ENCODE measurements at places on chromosomes 7 and 10. TPM values are rescaled to one million over a fixed set of nuclear protein-coding genes. Genes with fewer than 3 reads are reported as not detected.
A peak's percentile ranks its signal among the peaks of the same experiment; 100 is the strongest.

GRCh38 chr7:134254311-134254710 is 62.4 kb downstream of the SLC35B4 start:
- no peak overlapping the region for H3K27ac ChIP-seq
- no peaks in the 10 kb centered on the region for H3K4me1 ChIP-seq
- no peak overlapping the region for H3K4me3 ChIP-seq
- no peak for DNase-seq
- no peaks in the 10 kb centered on the region for H3K27me3 ChIP-seq

DNA sequence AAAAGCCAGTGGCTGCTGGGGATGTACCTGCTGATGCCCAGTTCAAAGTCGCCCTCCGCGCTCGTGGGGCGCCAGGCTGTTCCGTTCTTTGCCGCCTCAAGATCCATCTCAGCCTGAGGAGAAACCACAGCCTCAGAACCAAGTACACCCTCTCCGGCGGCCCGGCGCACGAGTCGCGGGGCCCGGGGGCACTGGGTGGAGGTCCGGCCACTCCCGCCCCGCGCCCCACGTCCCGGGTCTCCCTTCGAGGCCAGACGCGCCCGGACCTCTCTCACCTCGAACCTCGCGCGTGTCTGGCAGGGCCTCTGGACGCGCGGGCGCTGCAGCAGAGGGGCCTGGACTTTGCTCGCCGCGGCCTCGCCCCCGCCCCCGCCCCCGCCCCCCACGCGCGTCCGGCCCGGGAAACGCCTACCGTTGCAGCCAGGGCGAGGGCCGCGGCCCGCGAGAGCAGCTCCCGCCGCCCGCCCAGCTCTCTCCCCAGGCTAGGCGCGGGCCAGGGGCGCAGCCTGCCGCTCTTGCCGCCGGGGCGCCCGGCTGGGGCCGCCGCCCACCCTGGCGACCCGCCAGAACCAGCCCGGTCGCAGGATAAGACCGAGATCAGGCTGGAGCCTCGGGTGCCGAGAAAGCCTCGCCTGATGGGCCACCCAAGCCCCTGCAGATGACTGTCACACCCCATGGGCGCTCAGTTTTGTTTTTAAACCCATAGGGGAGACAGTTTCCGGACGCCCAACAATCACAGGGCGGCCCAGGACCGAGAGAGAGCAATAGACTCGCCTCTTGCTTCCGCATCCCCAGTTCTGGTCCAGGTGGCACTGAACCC is at the start of gene ABCB4:
ABCB4 (minus strand) TSS at position 322 of the 820 bp plus-strand sequence; CDS start at position 107, 215 bp downstream.
- H3K4me1 ChIP-seq, result peaks cover 3% of the 10 kb centered on the region
- no peaks in the 10 kb centered on the region for H3K27me3 ChIP-seq
- no peak for DNase-seq
- H3K36me3 ChIP-seq, result no peaks in the 10 kb centered on the region

- H3K4me3 ChIP-seq, result no peak overlapping the region
- DNase-seq, result no peak
- no peaks in the 10 kb centered on the region for H3K27me3 ChIP-seq
- no peaks in the 10 kb centered on the region for H3K4me1 ChIP-seq
- no peaks in the 10 kb centered on the region for H3K36me3 ChIP-seq
These were observed 76.8 kb downstream of the CTBP2 start for GRCh38 chr10:125083576-125083920.

- H3K27me3 ChIP-seq, result no peaks in the 10 kb centered on the region
- H3K36me3 ChIP-seq, result no peaks in the 10 kb centered on the region
- no peaks in the 10 kb centered on the region for H3K4me1 ChIP-seq
- no peak for DNase-seq
- H3K27ac ChIP-seq, result no peak overlapping the region
These were observed 40.2 kb upstream of the ATXN7L1 start for GRCh38 chr7:105916603-105917002.

DNA sequence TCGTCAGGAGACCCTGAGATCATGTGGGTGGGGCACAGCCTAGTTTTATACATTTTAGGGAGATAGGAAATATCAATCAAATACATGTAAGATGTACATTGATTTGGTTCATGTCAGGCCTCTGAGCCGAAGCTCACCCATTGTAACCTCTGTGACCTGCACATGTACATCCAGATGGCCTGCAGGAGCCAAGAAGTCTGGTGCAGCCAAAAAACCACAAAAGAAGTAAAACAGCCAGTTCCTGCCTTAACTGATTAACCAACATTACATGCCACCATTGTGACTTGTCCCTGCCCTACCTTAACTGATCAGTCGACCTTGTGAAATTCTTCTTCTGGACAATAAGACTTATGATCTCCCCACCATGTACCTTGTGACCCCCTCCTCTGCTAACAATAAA is 16.0 kb upstream of the LRRC61 start:
- H3K27ac ChIP-seq, result no peak overlapping the region
- no peak overlapping the region for H3K4me3 ChIP-seq
- DNase-seq, result no peak
- no peaks in the 10 kb centered on the region for H3K36me3 ChIP-seq
- no peaks in the 10 kb centered on the region for H3K4me1 ChIP-seq

- DNase-seq, result no peak
- no peak overlapping the region for H3K27ac ChIP-seq
These were observed 417.2 kb downstream of the PLXDC2 start for GRCh38 chr10:20233423-20233822.

- H3K36me3 ChIP-seq, result no peaks in the 10 kb centered on the region
- H3K27me3 ChIP-seq, result no peaks in the 10 kb centered on the region
- no peak overlapping the region for H3K4me3 ChIP-seq
- no peak overlapping the region for H3K27ac ChIP-seq
- DNase-seq, result no peak
- H3K4me1 ChIP-seq, result no peaks in the 10 kb centered on the region
These were observed 193.1 kb downstream of the COBL start for GRCh38 chr7:51123322-51124019.

- H3K27ac ChIP-seq, result no peak overlapping the region
- H3K4me1 ChIP-seq, result no peaks in the 10 kb centered on the region
- no peak for DNase-seq
- H3K27me3 ChIP-seq, result no peaks in the 10 kb centered on the region
- H3K36me3 ChIP-seq, result no peaks in the 10 kb centered on the region
These were observed 4.0 kb downstream of the JAZF1 start for GRCh38 chr7:28176645-28177044.

DNA sequence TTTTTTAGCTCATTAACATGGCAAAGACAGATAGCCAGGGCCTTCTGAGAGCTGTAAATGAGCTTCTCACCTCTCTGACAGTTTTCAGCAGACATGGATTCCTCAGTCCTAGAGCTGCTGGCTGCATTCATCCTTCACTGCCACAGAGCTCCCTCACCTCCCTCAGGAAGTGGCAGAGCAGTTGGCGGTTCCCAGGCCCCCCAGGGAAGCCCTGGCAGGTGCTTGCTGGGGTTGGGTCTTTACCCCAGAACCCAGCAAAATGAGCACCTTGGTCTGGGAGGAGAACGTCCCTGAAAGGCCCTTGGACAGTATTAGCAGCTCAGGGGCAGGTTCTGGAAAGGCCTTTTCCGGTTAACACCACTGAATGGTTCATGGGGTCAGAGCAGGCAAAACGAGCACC is 288.0 kb downstream of the PTPRN2 start:
- no peak overlapping the region for H3K4me3 ChIP-seq
- no peak for DNase-seq
- H3K4me1 ChIP-seq, result no peaks in the 10 kb centered on the region
- no peak overlapping the region for H3K27ac ChIP-seq
- H3K27me3 ChIP-seq, result no peaks in the 10 kb centered on the region

- no peak overlapping the region for H3K4me3 ChIP-seq
- no peaks in the 10 kb centered on the region for H3K36me3 ChIP-seq
- no peaks in the 10 kb centered on the region for H3K27me3 ChIP-seq
- no peak for DNase-seq
- no peak overlapping the region for H3K27ac ChIP-seq
- no peaks in the 10 kb centered on the region for H3K4me1 ChIP-seq
These were observed 180.5 kb downstream of the MGMT start for GRCh38 chr10:129647590-129647989.

GRCh38 chr7:18570890-18571478 is 75.4 kb downstream of the HDAC9 start:
- H3K4me1 ChIP-seq, result no peaks in the 10 kb centered on the region
- H3K4me3 ChIP-seq, result no peak overlapping the region
- no peak overlapping the region for H3K27ac ChIP-seq
- H3K36me3 ChIP-seq, result no peaks in the 10 kb centered on the region
- H3K27me3 ChIP-seq, result no peaks in the 10 kb centered on the region

DNA sequence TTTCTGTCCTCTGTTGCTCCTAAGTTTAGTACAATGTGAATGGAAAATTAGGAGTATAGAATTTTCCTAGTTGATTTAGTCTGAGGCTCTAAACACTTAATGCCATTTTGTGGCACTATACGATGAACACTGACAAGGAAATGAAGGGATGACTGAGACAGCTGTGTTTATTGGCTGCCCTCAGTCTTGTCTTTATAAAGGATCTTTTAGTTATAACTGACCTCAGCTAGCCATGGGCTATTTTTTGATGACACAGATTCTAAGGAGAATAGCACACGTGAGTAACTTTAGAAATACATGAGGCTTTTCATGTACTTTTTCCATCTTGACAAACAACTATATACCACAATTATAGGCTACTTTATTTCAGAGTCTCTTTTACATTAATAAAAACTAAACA is 113.7 kb downstream of the PRKG1 start:
- no peaks in the 10 kb centered on the region for H3K4me1 ChIP-seq
- no peaks in the 10 kb centered on the region for H3K36me3 ChIP-seq
- H3K4me3 ChIP-seq, result no peak overlapping the region
- no peak overlapping the region for H3K27ac ChIP-seq

- no peaks in the 10 kb centered on the region for H3K27me3 ChIP-seq
- no peak overlapping the region for H3K4me3 ChIP-seq
- no peaks in the 10 kb centered on the region for H3K36me3 ChIP-seq
- DNase-seq, result no peak
- no peaks in the 10 kb centered on the region for H3K4me1 ChIP-seq
These were observed 254.8 kb downstream of the INHBA start for GRCh38 chr7:41448104-41448503.

GRCh38 chr10:14837003-14837756 is 657 bp downstream of the CDNF start:
- no peaks in the 10 kb centered on the region for H3K27me3 ChIP-seq
- peak overlapping the region; percentile 91 for H3K4me3 ChIP-seq
- H3K27ac ChIP-seq, result peak overlapping the region; percentile 87
- peaks cover 5% of the 10 kb centered on the region for H3K36me3 ChIP-seq

GRCh38 chr7:148611692-148612091 is 21.1 kb downstream of the C7orf33 start:
- H3K27me3 ChIP-seq, result no peaks in the 10 kb centered on the region
- DNase-seq, result no peak
- H3K4me1 ChIP-seq, result no peaks in the 10 kb centered on the region
- H3K4me3 ChIP-seq, result no peak overlapping the region

GRCh38 chr7:34036051-34036920 is 130.9 kb downstream of the BMPER start:
- H3K4me3 ChIP-seq, result no peak overlapping the region
- peak overlapping the region; percentile 48 for H3K27ac ChIP-seq
- DNase-seq, result peak; percentile 90
- H3K36me3 ChIP-seq, result no peaks in the 10 kb centered on the region
- no peaks in the 10 kb centered on the region for H3K4me1 ChIP-seq

- H3K4me3 ChIP-seq, result no peak overlapping the region
- no peak overlapping the region for H3K27ac ChIP-seq
- no peaks in the 10 kb centered on the region for H3K36me3 ChIP-seq
- H3K27me3 ChIP-seq, result no peaks in the 10 kb centered on the region
- peaks cover 16% of the 10 kb centered on the region for H3K4me1 ChIP-seq
These were observed 47.9 kb downstream of the PWWP2B start for GRCh38 chr10:132444877-132445351.

GRCh38 chr7:31705377-31705776 is 18.4 kb downstream of the PPP1R17 start:
- no peak overlapping the region for H3K27ac ChIP-seq
- H3K4me3 ChIP-seq, result no peak overlapping the region
- no peak for DNase-seq

GRCh38 chr10:119349341-119349740 is 142.0 kb downstream of the GRK5 start:
- no peaks in the 10 kb centered on the region for H3K36me3 ChIP-seq
- no peak overlapping the region for H3K27ac ChIP-seq
- DNase-seq, result no peak
- H3K4me3 ChIP-seq, result no peak overlapping the region

GRCh38 chr7:157271991-157272324 is 64.8 kb upstream of the DNAJB6 start:
- no peak for DNase-seq
- no peaks in the 10 kb centered on the region for H3K36me3 ChIP-seq
- H3K4me3 ChIP-seq, result no peak overlapping the region
- H3K27me3 ChIP-seq, result no peaks in the 10 kb centered on the region
- peaks cover 10% of the 10 kb centered on the region for H3K4me1 ChIP-seq

DNA sequence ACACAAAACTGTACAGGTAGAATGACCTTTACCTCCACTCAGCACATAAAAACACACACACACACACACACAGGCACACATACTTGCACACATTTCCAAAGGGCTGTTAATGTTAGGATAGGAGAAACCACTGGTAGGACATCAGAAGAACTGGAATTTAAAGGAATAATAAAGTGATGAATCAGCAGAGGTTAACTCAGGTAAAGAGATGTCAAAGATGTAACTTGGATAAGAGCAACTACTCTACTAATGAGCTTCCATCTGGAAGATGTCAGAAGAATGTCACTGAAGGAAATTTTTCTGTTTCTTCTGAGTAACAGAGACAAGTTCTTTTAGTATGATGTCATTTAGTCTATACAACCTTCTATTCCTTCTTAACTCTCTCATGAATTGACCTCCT is 26.4 kb upstream of the GPR37 start:
- no peaks in the 10 kb centered on the region for H3K4me1 ChIP-seq
- H3K27ac ChIP-seq, result no peak overlapping the region
- DNase-seq, result no peak
- no peaks in the 10 kb centered on the region for H3K27me3 ChIP-seq
- H3K36me3 ChIP-seq, result no peaks in the 10 kb centered on the region

DNA sequence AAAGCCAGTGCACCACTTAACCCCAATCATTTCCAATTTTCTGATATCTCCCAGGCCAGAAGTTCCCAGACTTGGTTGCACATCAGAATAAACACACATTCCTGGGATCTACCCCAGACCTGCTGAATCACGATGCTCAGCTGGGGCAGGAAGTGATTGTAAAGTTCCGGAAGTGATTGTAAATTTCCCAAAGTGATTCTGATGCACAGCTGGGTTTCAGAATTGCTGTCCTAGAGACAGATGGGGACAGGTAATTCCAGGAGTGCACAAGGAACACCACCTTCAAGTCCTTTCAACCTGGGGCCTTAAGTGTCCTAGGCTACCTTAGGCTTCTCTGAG is 104.2 kb upstream of the EEPD1 start:
- H3K4me1 ChIP-seq, result no peaks in the 10 kb centered on the region
- no peak overlapping the region for H3K27ac ChIP-seq
- H3K36me3 ChIP-seq, result no peaks in the 10 kb centered on the region
- no peak for DNase-seq

TRIM73 gene
- 2.1 TPM for total RNA-seq

CLRN3 gene
- total RNA-seq, result 76.8 TPM

RBM20 gene
- 0.80 TPM for total RNA-seq

GPR85 gene
- total RNA-seq, result 0.15 TPM

SLIT1 gene
- total RNA-seq, result 0.24 TPM

TMEM270 gene
- total RNA-seq, result not detected

RET gene
- total RNA-seq, result 1.9 TPM
